Activated CD4-positive, CD25-positive, alpha-beta regulatory T cell treated with anti-CD3 and anti-CD28 coated beads, Interleukin-2, amount 50 U/mL, for 16 hours (primary cell): ENCODE measurements at places on chromosomes 3 and 15.

GRCh38 chr3:156160647-156161046, 40.3 kb downstream of the KCNAB1 start:
- DNase-seq = no peak

- DNase-seq = no peak
Measured at GRCh38 chr3:142852009-142852408, 36.9 kb downstream of the PCOLCE2 start.

- DNase-seq = no peak
Measured at GRCh38 chr3:99620077-99620767, 18.2 kb upstream of the COL8A1 start.

- DNase-seq = no peak
Measured at GRCh38 chr3:46296826-46297225, 54.6 kb downstream of the CCR3 start.

GRCh38 chr3:123333401-123333800, 115.5 kb downstream of the ADCY5 start:
- no peak for DNase-seq

DNA sequence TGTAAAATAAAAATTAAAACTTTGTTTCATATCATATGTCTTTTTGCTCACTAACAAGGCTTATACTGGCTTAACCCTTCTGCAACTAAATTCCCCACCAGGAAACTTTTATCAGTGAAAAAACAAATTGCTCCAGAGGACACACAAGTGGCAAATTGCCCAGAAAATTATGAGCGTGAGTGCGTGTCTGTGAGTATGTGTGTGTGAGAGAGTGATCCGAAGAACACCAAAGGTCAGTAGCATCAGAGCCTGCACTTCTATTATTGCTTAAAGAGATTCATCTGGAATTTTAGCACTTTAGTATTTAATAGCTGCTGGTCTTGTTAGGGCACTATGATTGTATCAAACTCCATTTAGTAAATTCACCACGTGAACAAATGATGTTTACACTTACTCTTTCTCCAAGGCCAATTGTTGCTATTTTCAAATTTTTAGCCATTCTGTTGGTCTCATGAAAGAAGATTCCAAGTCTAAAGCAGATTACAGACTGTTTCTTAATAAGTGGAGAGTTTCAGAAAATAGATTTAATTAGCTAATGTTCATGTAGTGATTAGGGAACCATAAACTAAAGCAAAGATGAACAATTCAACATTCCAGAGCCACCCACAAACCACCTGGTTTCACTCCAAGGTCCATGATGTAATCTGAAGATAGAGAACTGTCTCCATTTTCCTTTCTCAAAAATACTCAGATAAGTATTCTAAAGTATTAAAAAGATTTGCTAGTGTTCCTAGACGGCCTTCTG, 91.1 kb upstream of the IL12A start:
- DNase-seq = no peak

GRCh38 chr3:197592361-197593045, 36.7 kb upstream of the BDH1 start:
- no peak for DNase-seq

GRCh38 chr3:188573956-188574355, 420.0 kb downstream of the LPP start:
- no peak for DNase-seq

DNA sequence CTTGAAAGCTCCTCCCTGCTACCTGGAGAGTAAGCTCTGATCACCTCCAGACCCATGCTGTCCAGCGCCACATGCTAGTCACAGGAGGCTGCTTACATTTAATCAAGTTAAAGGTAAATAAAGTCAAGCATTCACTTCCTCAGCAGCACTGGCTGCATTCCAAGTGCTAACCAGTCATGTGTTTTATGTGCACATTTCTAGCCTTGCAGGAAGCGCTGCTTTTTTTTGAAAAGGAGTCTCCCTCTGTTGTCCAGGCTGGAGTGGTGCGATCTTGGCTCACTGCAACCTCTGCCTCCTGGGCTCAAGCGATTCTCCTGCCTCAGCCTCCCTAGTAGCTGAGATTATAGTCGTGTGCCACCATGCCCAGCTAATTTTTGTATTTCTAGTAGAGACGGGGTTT, 279.2 kb downstream of the GABRG3 start:
- no peak for DNase-seq

DNA sequence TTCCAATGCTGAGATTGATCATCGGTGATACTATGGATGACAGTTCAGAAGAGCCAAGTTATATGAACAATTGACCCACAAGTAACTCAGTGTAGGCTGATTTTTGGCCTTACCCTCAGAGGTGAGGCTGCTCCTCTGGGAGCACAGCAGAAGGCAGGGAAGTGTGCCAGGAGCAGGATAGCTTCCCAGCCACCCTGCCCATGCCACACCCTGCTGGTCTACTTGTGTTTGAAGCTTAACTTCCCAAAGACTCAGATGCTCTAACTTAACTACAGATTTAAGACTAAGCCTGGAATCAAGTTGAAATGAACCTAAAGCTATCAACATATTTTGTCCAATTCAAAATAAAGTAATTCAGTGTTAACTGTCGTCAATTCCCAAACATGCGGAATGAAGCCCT, 77.5 kb downstream of the BOC start:
- DNase-seq = no peak

GRCh38 chr3:66133050-66133757, 87.6 kb upstream of the SLC25A26 start:
- no peak for DNase-seq

GRCh38 chr3:88013592-88013991, 45.2 kb downstream of the CGGBP1 start:
- no peak for DNase-seq

- no peak for DNase-seq
Measured at GRCh38 chr15:62519900-62520299, 354.8 kb upstream of the C2CD4B start.

DNA sequence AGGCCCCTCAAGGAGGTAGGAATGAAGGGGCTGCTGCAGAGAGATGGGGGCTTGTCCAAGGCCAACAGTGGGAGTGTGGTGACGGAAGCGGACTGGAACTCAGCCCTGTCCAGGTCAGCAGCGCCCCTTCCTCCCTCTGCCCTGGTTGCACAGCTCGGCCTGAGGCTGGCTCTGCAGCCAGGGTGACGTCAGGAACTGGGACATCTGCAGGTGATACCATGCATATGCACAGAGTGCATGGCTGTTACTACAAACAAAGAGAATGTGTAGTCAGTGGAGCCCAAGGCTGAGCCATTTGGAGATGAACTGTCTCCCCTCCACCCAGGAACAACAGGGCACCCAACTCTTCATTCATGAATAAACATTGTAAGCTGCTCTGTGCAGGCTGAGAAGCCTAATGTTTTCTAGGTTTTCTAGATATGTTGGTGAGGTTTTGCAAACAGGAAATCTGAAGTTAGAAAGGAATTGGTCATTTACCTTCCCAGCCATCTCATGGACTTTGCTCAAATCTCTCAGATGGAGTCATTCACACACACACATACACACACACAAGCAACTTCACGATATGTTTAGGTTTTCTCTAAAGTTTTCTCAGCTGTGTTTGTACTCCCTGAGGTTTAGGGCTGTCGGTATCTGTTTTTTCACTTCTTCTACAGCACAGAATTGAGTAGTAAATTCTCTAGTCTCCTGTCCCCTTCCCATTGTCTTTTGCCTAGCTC, 117.2 kb downstream of the TLE3 start:
- DNase-seq = no peak

DNA sequence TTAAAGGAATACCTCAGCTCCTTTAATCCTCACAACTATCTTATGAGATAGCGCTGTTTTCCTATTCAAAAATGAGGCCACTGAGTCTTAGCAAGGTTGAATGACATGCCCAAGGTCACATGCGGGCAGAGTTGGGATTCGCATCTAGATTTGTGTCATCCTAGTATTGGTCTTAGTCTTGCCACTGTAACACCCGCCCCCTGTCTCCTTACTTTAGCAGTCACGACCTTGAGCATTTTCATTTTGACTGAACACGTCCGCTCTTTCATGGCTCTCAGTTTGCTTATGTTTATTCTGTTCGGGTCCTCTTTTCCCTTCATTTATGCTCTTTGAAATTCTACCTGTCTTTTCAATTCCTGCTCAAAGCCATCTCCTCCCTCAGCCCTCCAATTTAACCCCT, 112.5 kb upstream of the CADPS start:
- DNase-seq = no peak

DNA sequence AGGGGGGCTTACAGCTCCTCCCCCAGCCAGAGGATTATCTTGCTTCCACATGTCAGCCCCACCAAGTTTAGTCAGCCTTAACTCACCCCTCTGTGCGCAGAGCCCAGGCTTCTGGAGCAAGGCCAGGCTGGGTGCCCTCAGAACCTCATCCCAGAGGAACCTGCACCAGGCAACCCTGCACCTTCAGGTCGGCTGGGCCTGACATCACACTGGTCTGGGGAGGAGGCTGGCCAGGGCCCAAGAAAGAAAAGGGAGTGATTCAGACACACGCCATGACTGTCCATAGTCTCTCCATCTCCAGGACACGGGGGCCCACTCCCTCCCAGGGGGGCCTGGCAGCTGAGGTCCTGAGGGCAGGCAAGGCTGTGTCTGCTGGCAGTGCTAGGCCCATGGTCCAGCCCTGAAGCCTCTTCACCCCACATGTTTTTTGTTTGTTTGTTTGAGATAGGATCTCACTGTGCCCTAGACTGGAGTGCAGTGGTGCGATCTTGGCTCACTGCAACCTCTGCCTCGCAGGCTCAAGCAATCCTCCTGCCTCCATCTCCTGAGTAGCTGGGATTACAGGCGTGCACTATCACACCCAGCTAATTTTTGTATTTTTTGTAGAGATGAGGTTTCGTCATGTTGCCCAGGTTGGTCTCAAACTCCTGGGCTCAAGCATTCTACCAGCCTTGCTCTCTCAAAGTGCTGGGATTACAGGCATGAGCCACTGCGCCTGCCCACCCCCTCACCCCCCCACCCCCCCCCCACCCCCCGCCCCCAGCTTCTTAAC, 11.1 kb downstream of the TNK2 start:
- no peak for DNase-seq

DNA sequence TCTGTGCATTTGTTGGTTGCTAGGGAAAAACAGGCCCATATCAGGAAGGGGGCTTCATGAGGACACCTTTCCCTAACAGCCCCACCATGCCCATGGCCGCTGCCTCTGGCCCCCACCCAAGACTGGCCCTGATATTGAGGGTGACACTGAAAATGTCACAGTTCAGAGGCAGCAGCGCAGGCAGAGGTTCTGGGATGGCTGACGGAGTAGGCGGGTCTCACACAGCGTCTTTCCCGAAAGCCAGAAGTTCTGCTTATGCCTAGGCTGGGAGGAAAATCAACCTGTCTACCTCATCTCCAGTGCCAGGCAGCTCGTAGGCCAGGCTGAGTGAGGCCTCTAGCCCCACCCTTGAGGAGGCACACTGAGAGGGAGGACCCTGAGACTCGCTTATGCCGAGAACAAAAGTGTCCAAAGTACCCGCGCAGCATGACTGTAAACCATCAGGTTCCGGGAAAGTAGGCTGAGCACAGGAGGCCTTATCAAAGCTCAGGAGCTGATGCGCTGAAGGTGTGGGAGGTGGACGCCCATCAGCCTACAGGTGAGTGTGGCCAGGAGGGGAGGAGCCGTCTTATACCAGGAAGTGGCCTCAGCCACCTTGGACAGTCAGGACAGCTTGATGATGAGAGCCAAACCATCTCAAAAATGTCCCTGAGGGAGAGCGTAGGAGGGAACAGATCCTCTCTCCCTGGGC, 27.5 kb downstream of the GRAMD2A start:
- DNase-seq = no peak

DNA sequence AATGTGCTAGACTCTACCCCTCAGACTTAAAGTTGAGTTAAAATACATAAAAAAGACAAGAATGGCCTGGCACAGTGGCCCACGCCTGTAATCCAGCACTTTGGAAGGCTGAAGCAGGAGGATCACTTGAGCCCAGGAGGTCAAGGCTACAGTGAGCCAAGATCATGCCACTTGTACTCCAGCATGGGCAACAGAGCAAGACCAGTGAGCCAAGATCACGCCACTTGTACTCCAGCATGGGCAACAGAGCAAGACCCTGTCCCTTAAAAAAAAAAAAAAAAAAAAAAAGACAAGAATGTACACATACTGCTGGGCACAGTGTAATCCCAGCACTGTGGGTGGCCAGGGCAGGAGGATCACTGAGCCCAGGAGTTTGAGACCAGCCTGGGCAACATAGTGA, 17.4 kb downstream of the DIS3L start:
- no peak for DNase-seq

- DNase-seq = no peak
Measured at GRCh38 chr15:99264125-99264524, 12.8 kb downstream of the LRRC28 start.

- no peak for DNase-seq
Measured at GRCh38 chr15:89724621-89725020, 26.4 kb downstream of the MESP1 start.

DNA sequence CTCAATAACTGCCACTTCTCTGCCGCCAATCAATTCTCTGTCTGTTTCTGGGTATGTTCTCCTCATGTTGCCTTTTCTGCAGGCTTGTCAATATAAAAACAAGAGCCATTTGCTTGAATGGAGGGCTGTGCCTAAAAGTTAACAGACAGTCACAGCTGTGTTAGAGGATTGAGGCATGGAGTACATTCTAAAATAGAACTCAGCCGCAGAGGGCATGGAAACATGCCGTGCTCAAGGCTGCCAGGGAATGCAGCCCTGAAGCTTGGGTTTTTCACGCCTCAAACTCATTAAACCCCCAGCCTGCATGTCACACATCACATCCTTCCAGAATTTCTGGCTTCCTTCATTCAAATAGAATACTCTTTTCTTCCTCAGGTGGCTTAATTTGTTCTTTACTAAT, 166.6 kb downstream of the TPRG1 start:
- no peak for DNase-seq

- no peak for DNase-seq
Measured at GRCh38 chr15:93467337-93467736, 378.3 kb upstream of the RGMA start.

GRCh38 chr3:8301977-8302735, 199.5 kb upstream of the LMCD1 start:
- DNase-seq = no peak

- DNase-seq = no peak
Measured at GRCh38 chr3:50574444-50574831, 5.1 kb downstream of the HEMK1 start.

DNA sequence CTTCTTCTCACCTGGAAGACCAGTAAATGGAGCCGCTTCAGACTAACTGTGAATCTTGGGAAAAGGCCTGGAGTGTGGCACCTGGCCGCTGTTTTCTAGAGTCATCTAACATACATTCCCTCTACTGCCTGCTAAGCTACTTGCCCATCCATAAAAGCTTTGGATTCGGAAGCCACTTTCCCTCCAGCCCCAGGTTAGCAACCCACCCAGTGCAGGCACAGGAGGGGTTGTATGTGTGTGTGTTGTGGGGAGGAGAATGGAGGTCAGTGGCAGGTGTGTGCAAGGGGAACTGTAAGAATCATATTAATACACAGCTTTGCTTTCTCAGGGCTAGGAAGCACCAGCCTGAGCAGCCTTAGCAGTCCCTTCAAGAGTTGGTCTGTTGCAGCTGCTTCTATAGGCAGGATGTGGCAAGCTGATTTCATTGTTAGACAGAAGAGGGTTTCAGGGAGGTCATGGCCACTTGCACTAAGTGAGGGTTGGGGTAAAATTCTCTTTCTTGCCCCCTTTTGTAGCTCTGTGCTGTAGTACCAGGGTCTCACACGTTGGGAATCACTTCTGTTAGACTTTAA, 8.9 kb downstream of the NSUN3 start:
- DNase-seq = no peak

- no peak for DNase-seq
Measured at GRCh38 chr3:127096256-127097071, 96.5 kb upstream of the PRR23E start.

- DNase-seq = no peak
Measured at GRCh38 chr3:150737874-150738679, 24.9 kb downstream of the SIAH2 start.
